Glomerular endothelial cell (primary cell): ENCODE measurements at places on chromosomes 2 and 18. TPM values are rescaled to one million over a fixed set of nuclear protein-coding genes. Genes with fewer than 3 reads are reported as not detected.

DNA sequence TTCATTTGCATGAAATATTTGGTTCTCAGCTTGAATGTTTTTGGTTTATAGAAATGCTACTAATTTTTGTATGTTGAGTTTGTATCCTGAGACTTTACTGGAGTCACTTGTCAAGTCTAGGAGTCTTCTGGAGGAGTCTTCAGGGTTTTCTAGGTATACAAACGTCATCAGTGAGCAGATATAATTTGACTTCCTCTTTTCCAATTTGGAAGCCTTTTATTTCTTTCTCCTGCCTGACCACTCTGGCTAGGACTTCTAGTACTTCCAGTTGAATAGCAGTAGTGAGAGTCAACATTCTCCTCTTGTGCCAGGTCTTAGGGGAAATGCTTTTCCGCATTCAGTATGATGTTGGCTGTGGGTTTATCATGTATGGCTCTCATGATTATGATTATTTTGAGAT lies 55.4 kb upstream of the THUMPD2 start:
- no peak for DNase-seq

DNA sequence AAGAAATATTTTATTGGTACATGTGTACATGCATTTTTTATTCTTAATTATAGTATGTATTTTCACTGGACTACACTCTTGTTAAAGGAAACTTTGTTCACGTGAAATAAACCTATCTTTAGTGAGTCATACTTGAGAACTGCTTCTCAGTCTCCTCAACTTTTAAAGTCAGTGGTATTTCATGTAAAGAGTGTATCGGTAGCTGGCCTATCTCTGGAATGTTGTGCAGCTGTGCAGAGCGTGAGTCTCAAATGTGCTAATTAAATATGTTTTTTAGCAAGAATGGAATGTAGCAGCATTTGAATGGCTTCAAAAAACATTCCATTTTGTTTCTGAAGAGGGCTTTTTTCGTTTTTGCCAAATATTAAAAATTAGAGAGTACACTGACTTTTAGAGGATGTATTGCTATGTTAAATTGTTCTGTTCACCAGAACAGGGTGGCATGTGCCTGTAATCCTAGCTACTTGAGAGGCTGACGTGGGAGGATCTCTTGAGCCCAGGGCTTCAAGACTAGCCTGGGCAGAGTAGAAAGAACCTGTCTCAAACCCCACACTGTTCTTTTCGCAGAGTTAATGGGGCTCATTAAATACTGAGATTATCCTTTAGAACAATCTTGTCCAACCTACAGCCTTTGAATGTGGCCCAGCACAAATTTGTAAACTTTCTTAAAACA lies 14.3 kb downstream of the SPTBN1 start:
- no peak for DNase-seq

- DNase-seq: no peak
Observed at GRCh38 chr2:179129574-179130238, 79.8 kb upstream of the CCDC141 start.

Gene REL
- total RNA-seq: 10.7 and 17.3 TPM in 2 replicates

Gene DNAH7
- 0.12 TPM in 1 of 2 replicates, not detected in the other for total RNA-seq

Gene PRKAG3
- not detected in 2 replicates for total RNA-seq

Gene LYPD6
- 1.1 and 1.5 TPM in 2 replicates for total RNA-seq

Gene DSC3
- 2.0 and 2.8 TPM in 2 replicates for total RNA-seq
